PC-9 (cell line): ENCODE measurements at places on chromosomes 2 and 18. TPM values are rescaled to one million over a fixed set of nuclear protein-coding genes. Genes with fewer than 3 reads are reported as not detected.

Gene POTEI
- total RNA-seq = not detected in 2 replicates

Gene PARD6G
- total RNA-seq = 0.15 and 0.23 TPM in 2 replicates

Gene ITGAV
- total RNA-seq = 25.0 and 28.0 TPM in 2 replicates

Gene ABHD3
- 23.4 and 33.7 TPM in 2 replicates for total RNA-seq

Gene ZAP70
- total RNA-seq = not detected in 2 replicates
